ENCODE measurements at places on chromosomes 1 and 21.

- DNase-seq = no peak
Measured at GRCh38 chr1:247209396-247209795, 37.6 kb upstream of the ZNF124 start.

DNA sequence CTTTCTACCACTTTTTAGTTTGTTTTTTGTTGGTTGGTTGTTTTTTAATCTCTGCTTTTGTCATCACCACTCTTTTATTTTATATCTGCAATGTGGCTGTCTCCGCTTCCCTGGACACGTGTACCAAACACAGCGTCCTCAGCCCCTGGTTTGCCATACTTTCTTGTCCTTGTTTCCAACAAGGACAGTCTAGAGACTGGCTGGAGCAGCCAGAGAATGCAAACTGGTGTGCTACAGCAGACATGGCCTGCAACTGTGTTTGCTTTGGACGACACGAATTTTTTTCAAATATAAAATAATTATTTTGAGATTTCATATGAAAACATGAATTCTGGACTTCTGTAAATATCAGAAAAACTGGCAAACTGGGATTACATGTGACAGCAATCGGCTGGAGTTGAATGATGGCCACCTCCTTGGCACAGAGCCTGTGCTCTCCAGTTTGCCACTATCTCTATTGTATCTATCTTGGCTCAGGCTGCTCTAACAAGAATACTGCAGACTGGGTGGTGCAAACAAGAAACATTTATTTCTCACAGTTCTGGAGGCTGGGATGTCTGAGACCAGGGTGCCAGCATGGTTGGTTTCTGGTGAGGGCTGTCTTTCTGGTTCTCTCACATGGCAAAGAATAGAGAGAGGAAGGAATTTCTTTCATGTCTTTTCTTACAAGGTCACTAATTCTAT lies 34.6 kb upstream of the POU2F1 start:
- DNase-seq = no peak

DNA sequence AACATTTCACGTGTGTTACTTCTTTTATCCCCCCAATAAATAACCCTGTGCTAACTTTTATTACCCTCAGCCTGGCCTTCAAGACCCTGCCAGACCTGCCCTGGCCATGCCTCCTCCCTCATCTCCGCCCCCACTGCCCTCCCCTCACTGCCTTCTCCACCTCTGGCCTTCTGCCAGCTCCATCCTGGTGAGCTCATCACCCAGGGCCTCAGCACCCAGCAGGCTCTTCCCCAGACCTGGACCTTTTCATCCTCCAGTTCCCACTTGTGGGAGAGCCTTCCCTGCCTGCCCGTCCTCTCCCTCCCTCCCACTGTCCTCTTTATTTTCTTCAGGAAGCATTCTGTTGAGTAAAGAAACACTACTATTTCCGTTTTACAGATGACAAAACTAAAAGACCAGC lies 72.0 kb downstream of the SLC66A1 start:
- DNase-seq = no peak

- DNase-seq = no peak
Measured at GRCh38 chr1:162663589-162664106, 31.4 kb downstream of the DDR2 start.

- no peak for DNase-seq
Measured at GRCh38 chr1:68016381-68016780, 34.0 kb downstream of the DIRAS3 start.

DNA sequence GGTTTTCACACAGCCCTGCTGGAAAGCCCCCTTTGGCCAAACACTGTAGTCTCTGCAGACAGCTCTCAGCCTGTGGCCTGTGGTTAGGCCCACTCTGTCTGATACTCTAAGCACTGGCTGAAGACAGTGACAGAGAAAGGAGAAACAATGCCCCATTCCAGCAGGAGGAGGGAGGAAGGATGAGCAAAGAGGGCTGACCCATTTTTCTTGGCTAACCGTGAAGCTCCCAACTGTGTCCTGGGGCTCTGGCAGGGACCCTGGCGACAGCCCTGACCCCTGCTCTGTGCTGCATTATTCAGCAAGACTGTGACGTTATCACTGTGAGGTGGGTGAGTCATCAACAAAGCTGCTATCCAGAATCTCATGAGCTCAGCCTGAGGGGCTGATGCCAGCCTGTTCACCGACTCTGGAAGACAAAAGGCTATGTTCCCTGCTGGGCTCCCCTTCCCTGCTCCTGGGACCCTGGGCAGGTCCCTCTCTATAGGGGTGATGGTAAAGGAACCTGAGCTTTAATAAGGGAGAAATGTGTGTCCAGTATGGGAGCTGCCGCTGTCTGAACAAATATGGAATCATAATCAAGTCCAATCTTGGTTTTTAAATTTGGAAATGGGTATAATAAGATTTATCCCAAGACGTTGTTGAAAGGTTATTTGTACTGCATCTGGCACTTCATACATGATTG lies 107.0 kb downstream of the RHOU start:
- DNase-seq = no peak

DNA sequence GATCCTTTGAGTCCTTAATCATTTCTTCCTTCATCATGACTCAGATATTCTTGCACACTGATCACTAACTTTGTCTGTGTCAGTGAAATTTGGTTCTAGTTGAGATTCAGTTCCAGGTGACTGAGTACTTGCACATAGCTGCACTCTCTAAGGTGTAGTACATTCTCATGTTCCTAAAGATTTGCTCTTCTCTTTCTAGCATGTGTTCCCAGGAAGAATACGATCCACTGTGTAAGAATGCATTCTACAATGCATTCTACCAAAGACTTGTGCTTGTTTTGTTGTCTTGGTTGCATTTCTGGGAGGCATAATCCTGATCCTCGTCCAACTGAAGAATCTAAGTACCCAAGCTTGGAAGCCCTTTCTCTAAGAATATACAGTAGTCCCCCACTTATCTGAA lies 104.3 kb upstream of the CDC42BPA start:
- DNase-seq = no peak

GRCh38 chr21:36854391-36854790 lies 112.1 kb downstream of the HLCS start:
- no peak for DNase-seq

- DNase-seq = no peak
Measured at GRCh38 chr21:45299026-45299863, 11.6 kb upstream of the POFUT2 start.

- DNase-seq = no peak
Measured at GRCh38 chr1:21742578-21742977, 40.4 kb downstream of the USP48 start.

DNA sequence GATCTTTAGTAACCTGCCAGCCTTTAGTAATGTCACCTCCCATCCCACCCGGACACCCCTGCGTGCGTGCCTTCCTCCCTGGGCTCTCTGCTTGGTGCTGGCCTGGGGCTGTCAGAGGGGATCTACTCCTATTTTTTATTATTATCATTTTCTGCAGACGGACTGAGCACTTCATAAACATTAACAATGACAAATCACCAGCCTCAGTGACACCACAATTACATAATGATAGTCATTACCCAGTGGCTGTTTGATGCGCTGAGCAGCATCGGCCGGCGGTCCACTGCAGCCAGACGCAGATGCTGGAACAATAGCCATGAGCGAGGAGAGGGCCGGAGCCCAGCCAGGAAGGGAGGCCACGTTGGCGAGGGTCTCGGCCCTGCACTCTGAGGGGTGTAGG lies 309.3 kb upstream of the AJAP1 start:
- no peak for DNase-seq

GRCh38 chr1:234661317-234661928 lies 51.4 kb upstream of the IRF2BP2 start:
- no peak for DNase-seq

DNA sequence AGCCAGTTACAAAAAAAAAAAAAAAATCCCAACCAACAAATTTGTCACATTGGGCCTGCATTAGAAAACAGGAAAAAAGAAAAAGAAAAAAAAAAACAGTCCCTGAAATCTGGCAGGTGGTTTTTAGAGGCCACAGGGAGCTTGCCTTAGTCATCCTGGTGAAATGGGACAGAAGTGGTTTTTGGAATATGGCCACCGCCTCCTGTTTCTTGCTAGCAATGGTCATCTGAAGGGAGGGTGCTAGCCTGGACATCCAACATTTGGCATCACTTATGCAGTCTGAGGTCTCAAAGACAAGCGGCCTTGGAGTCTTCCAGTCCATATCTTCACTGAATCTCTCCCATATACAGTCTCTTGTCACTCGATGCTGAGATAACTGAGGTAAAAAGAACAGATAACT lies 20.1 kb upstream of the NKAIN1 start:
- DNase-seq = no peak

DNA sequence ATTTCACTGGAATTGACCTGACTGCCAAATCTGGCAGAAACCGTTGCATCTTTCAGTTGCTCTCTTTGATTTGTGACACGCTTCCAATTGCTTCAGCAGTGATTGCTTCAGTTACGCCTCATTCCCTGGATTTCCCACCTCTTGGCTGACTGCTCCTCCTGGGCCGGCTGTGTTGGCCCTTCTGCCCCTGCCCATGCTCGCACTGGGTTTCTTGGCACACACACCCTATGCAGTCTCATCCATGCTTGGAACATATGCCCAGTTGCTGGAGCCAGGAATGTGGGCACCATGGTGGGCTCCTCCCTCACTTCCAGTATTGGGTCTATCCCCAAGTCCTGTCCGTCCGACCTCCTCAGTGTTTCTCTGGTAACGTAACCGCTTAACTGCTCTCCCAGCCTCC lies 2.2 kb upstream of the ZBTB21 start:
- no peak for DNase-seq

GRCh38 chr1:119870917-119871596 lies 25.3 kb downstream of the ADAM30 start:
- DNase-seq = no peak

DNA sequence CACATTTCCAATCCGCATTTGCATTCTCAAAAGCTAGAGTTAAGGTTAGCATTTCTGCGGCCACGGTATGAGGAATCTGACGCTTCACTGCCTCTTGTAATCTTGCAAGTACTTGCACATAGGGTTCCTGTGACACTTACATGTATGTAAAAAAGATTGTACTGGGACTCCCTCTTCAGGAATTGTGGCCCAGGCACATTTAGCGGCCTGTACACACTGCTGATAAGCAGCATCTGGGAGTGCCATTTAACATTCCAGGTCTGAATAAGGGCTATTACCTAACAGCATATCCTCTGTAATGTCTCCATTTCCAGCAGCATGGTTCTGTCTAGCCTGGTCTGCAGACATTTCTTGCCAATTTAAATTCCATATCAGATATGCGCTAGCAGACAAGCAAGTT lies 75.7 kb downstream of the AXDND1 start:
- DNase-seq = no peak

GRCh38 chr1:917466-918091 lies 6.1 kb upstream of the SAMD11 start:
- DNase-seq = no peak

DNA sequence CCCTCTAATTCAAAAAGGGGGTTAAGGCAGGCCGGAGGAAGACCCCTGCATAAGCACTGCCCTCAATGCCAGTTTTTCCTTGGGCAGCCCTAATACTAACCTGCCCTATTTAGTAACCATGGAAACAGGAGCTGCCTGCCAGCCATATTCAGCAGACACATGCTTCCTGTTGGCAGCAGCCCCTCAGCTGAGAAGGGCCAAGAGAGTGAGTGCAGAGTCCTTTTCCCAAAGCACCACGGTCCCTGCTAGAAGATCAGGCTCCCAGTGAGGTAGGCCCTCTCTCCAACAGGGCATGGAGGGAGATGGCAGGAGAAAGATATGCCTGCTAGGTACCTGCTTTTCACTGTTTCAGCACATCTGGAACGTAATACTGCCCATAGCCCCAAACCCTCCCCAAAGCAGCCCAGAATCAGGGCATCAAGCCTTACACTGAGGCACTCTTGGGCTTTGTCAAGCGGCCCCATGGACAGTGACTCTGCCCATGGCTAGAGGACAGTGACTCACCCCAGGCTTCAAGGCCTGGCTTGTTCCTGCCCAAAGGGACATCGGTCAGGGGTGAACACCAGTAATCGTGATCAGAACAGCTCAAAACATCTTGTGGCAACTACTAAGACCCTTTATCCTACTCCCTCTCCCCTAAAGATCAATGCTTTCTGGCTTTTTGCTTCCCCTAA lies 64.5 kb downstream of the BCAR3 start:
- DNase-seq = no peak

- DNase-seq = peak; percentile 14
Measured at GRCh38 chr1:189619682-189620332, 857.9 kb downstream of the BRINP3 start.

DNA sequence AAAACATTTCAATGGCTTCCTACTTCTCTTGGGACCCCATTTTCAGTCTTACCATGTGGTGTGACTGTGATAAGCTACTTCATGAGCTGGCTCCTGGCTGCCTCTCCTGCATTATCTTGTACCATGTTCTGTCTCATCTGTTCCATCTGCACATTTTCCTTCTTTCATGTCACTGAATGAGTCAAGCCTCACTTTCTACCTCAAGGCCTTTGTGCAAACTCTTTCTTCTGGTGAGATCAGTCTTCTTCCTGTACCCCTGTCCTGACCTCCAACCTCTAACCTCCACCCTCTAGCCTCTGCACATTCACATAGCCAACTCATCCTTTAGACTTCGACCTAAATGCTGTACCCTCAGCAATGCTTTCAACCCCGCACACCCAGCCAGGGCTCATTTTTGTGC lies 9.6 kb upstream of the FAM78B start:
- DNase-seq = no peak

- DNase-seq = no peak
Measured at GRCh38 chr1:38178216-38178615, 131.6 kb upstream of the POU3F1 start.

GRCh38 chr1:232226197-232226712 lies 403.7 kb downstream of the SIPA1L2 start:
- DNase-seq = peak; percentile 21

- no peak for DNase-seq
Measured at GRCh38 chr1:32767641-32768040, 49.5 kb downstream of the YARS1 start.

DNA sequence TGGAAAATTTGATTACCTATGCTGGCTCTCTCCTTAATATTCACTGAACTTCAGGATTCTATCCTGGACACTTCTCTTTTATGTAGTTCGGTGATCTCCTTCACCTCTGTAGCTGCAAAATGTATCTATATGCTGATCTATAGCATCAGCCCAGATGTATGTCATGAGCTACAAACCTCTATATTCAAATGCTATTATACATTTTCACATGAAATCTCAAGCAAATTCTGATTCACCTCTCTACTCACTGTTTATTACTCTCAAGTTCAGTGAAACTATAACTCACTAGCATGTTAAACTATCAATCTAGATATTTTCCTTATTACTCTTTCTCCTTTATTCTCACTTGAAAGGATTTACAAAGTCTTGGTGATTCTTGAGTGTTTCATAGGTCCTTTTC lies 52.2 kb downstream of the PTPRC start:
- no peak for DNase-seq

GRCh38 chr1:182248721-182249120 lies 142.9 kb downstream of the GLUL start:
- DNase-seq = no peak

- DNase-seq = no peak
Measured at GRCh38 chr1:206866062-206866461, 639 bp downstream of the IL20 start.

GRCh38 chr1:46219551-46220520 lies 16.7 kb downstream of the LURAP1 start:
- no peak for DNase-seq

GRCh38 chr1:226444901-226445300 lies 37.0 kb upstream of the PARP1 start:
- DNase-seq = no peak
